ENCODE measurements at places on chromosomes 7 and 10.

- DNase-seq, result no peak
These were observed 212.7 kb downstream of the HERPUD2 start for GRCh38 chr7:35482231-35482630.

DNA sequence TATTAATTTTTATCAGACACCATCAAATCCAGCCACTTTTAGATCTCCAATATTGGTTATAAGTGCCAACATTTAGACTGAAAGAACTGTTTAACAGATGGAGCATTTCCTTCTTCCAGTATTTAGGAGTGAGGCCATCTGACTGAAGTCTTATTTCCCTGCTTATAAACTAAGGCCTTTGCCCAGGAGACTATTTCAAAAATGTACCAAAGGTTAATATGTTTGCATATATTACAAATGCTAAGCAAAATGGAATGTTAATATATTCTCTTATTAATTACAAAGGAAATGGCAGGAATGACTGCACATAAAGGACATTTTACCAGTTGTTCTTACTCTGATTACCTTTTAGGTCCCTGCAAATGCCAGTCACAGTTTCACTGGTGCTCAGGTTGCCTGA is 238.9 kb upstream of the PLXNA4 start:
- DNase-seq, result no peak

GRCh38 chr10:75099952-75100763 is 11.3 kb upstream of the SAMD8 start:
- peak; percentile 84 for DNase-seq

GRCh38 chr7:92955081-92955480 is 118.7 kb upstream of the CDK6 start:
- no peak for DNase-seq

Data from stimulated activated CD4-positive, alpha-beta T cell treated with anti-CD3 and anti-CD28 coated beads, Interleukin-4, amount 100 ng/mL, for 4 hours (primary cell).